ENCODE measurements at places on chromosomes 7 and 10.

DNA sequence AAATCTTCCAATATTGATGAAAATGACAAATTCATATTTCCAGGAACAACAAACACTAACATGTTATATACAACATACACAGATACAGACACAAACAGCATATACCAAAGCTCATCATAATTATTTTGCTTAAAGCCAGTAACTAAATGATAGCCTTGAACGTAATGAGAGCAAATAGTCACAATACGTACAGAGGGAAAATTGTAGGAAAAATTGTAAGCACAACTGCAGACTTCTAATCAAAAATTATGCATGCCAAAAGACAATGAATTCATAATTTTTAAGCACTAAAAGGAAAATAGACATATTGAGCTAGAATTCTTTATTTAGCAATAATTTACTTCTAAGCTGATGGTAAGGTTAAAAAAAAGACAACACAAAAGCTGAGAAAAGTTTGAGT, 1466.9 kb upstream of the CELF2 start:
- DNase-seq: no peak

DNA sequence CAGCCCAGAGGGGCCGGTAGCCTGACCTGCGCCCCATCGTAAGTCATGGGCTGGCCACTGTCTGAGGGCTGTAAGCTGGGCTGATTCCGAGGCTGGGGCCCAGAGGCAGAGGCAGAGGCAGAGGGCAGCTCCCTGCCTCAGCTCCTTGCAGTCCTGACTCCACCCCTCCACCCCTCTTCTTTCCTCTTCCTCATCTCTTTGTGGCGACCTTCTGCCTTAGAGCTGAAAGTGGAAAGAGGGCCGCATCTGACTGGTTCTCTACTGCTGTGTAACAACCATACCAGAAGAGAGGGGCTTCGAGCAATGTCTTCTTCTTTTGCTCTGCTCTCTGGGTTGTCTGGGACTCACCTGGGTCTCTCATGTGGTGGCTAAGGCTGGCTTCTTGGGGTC, 179.1 kb downstream of the RPS24 start:
- DNase-seq: no peak

DNA sequence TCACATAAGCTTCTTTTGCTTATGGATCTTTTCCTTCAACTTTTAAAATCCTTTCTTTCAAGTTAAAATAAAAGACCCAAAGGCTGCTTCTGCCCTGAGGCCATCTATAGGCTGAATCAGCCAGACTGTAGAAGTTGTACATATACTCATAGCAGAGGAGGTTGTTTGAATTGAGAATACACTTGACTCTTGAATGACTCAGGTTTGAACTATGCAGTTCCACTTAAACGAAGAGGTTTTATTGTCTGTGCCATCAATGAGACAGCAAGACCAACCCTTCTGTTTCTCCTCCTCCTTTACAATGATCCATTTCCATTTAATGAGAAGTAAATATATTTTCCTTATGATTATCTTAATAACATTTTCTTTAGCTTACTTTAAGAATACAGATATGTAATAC, 5.8 kb downstream of the ZNF365 start:
- no peak for DNase-seq

DNA sequence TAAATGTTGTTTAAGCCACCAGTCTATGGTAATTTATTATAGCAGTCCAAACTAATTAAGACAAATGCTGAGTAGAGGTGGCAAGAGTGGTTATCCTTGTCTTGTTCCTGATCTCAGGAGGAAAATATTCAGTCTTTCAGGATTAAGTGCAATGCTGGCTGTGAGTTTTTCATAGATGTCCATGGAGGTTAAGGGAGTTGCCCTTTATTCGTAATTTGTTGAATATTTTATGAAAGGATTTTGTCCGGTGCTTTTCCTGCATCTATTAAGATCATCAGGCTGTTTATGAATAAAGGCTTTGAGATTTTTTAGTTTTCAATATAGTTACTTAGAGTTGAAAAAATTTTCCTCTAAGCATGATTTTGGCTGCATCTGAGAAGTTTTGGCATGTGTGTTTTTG, 182.2 kb downstream of the SPAG6 start:
- no peak for DNase-seq

GRCh38 chr7:94301024-94301586, 93.6 kb upstream of the COL1A2 start:
- no peak for DNase-seq

- no peak for DNase-seq
Observed at GRCh38 chr7:66930341-66930740, 9.3 kb downstream of the TMEM248 start.

GRCh38 chr10:11898372-11899066, 75.4 kb downstream of the PROSER2 start:
- DNase-seq: no peak

- no peak for DNase-seq
Observed at GRCh38 chr7:88455696-88456095, 149.0 kb upstream of the STEAP4 start.

DNA sequence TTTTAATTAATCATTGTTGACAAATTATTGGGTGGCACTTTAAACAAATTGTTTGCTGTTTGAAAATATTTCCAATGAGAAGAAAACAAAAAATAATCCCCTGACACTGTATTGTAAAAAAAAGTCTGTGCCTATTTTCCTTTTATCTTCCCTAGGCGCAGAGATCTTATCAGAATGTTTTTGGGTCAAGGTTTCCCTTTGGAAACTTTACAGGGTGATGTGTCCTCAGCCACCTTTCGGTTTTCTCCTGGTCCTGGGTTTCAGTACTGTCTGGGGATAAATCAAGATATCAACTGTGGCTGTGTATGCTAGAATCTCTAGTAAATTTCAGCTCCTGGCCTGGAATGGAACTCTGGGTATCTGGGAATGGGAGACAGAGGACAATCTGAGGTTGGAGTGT, 1.4 kb downstream of the ZNF107 start:
- DNase-seq: no peak

DNA sequence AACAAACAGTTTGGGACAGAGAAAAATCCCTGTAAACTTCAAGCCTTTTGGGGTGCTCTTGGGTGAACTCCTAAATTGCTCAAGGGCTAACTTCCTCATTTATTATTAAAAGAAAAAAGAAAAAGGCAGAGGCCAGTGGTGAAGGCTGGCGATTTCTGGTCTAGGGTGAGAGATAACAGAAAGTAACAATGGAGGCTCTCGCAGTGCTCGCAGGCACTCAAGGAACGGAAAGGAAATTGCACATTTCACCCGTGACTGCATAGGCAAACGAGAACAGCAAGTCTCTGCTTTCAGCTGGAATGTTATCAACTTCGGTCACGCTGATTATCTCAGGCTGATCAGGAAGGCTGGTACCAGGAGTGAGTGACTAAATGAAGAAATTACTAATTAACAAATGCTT, 70.7 kb downstream of the PRKAG2 start:
- DNase-seq: no peak

GRCh38 chr7:96800824-96801223, 91.2 kb upstream of the SEM1 start:
- no peak for DNase-seq

DNA sequence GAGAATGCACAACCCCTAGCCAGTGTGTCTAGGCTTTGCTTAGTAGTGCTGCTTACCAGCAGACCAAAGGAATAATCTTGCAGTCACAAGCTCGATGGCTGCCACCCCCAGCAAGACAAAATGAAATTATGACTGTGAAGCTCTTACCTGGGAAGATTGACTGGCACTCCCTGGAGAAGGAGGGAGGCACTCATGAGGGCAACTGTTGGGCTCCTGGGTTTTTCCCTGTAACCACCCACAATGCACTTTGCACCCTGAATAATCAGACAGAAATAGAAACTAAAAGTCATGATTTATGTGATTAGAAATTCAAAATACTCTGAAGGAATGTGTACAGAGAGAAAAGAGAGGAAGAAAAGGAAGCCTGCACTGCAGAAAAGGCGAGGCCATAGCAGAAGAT, 144.3 kb upstream of the DGKB start:
- DNase-seq: no peak

- no peak for DNase-seq
Observed at GRCh38 chr7:158996214-158997109, 140.1 kb downstream of the DYNC2I1 start.

DNA sequence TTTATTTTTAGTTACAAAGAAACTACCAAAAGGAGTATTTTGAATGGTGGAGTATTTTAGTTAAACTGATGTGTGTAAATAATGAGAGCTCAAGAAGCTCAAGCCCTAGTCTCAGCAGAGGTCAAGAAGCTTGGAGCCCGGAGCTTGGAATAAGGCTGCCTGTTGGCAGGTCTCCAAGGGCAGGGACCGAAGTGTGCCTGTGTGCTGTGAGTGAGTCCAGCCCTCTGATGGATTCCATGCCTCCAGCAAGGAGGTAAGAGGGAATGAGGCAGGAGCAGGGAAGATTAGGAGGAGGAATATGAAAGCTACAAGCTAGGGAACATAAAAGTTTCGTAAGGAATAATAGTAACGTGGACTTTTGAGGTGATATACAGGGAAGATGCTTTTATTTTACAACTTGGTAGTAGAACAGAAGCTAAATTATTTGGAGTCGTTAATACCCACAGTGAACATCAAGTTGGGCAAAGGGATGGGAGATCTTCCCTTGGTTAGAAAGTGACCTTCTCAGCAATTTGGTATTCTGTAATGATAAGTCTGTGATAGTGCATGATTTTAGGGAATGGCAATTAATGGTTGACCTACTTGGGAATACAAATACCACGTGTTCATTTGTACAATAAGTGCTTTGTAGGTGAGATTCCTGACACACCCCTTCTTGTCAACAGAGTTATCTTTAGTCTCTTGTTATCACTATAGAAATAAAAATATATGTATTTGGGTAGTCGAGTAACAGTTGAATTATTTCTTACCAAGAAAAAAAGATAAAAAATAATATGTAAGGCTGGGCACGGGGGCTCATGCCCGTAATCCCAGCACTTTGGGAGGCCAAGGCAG, 4.6 kb downstream of the SEC23IP start:
- no peak for DNase-seq

- no peak for DNase-seq
Observed at GRCh38 chr10:114653926-114654325, 4.1 kb downstream of the ABLIM1 start.

DNA sequence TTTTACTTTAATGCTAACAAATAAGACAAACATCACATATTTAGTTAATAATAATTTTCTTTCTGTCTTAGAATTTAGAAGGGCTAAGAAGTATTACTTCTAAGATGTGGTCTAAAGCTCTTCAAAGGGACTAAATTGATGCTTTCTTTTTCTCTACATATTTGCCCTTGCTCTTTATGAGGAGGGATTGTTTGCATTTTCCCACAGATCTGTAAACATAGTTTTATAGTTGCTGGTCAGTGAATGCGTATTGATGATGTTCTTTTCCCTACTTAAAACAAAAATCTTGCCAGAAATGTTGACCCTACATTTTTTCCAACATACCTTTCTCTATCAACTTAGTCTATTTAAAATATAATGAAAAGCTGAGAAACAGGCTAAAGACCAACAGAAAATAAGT, 372.4 kb upstream of the LRGUK start:
- DNase-seq: no peak

GRCh38 chr10:11437391-11438142, 173.9 kb downstream of the USP6NL start:
- DNase-seq: no peak

GRCh38 chr10:88082806-88083596, 219.6 kb downstream of the PTEN start:
- no peak for DNase-seq

- DNase-seq: no peak
Observed at GRCh38 chr10:42930516-42931192, 146.2 kb upstream of the RET start.
